Neural crest cell (in vitro differentiated cells): ENCODE measurements at places on chromosomes 4 and X. TPM values are rescaled to one million over a fixed set of nuclear protein-coding genes. Genes with fewer than 3 reads are reported as not detected.

DNA sequence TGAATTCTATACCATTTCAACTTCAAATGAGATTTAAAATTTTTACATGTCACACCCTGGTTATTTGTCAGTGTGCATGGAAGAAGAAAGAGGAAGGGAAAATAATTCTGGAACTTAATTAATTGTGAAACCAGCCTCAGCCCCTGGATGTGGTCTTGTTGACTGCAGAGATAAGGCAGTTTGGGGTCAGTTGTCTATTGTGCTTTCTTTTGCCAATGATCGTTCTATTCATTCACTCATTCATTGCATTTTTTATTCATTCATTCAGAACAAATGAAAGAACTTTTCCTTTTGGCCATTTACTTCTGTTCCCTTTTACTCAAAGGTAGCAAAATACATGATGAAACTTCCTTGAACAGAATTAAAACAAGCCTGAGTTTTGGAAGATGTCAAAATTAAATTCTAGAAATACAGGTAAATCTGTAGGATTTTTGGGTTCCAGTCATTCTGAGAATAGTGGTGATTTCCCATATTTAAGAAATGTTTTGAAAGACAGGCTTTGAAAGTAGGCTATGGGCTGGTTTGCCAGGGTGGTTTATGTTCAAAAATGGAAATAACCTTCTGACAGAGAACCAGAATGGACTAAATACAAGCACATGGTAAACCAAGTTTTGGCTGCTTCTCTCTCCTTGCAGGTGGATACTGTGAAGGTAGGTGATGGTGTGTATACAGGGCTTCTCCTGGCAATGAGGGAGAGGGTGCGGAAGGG lies 35.7 kb downstream of the PARM1 start:
- H3K36me3 ChIP-seq, result no peaks in the 10 kb centered on the region
- no peaks in the 10 kb centered on the region for H3K27me3 ChIP-seq
- no peaks in the 10 kb centered on the region for H3K4me1 ChIP-seq

DNA sequence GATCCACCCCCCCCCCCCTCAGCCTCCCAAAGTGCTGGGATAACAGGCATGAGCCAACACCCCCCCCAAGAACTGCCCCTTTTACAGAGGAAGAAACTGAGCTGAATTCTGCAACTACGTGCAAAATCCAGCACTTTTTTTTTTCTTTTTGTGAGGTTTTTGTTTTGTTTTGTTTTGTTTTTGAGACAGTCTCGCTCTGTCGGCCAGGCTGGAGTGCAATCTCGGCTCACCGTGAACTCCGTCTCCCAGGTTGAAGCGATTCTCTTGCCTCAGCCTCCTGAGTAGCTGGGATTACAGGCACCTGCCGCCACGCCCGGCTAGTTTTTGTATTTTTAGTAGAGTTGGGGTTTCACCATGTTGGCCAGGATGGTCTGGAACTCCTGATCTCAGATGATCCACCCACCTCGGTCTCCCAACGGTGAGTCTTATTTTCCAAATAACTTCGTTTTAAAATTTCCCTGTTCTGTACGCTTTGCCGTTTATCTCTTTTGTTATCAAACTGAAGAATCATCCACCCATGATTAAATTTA lies 4.9 kb downstream of the CRLF2 start:
- peaks cover 10% of the 10 kb centered on the region for H3K27me3 ChIP-seq
- no peak overlapping the region for H3K4me3 ChIP-seq
- peaks cover 21% of the 10 kb centered on the region for H3K4me1 ChIP-seq
- H3K36me3 ChIP-seq, result no peaks in the 10 kb centered on the region
- DNase-seq, result no peak

DNA sequence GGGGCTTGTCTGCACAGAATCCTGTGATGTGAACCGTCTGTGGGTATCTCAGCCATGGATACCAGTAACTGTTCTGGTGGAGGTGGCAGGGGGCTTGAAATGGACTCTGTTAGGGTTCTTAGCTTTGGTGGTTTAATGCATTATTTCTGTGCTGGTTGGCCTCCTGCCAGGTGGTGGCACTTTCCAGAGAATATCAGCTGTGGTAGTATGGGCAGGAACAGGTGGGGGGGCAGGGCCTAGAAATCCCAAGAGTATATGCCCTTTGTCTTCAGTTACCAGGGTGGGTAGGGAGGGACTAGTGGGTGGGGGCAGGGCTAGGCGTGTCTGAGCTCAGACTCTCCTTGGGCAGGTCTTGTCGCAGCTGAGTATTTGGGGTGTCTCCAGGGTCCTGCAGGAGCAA lies 106.7 kb downstream of the KIT start:
- DNase-seq, result no peak
- H3K4me1 ChIP-seq, result no peaks in the 10 kb centered on the region
- no peaks in the 10 kb centered on the region for H3K27me3 ChIP-seq
- H3K4me3 ChIP-seq, result no peak overlapping the region
- H3K36me3 ChIP-seq, result peaks cover 3% of the 10 kb centered on the region

- H3K4me3 ChIP-seq, result no peak overlapping the region
Observed at GRCh38 chrX:10102046-10102704, 54.6 kb upstream of the CLCN4 start.

DNA sequence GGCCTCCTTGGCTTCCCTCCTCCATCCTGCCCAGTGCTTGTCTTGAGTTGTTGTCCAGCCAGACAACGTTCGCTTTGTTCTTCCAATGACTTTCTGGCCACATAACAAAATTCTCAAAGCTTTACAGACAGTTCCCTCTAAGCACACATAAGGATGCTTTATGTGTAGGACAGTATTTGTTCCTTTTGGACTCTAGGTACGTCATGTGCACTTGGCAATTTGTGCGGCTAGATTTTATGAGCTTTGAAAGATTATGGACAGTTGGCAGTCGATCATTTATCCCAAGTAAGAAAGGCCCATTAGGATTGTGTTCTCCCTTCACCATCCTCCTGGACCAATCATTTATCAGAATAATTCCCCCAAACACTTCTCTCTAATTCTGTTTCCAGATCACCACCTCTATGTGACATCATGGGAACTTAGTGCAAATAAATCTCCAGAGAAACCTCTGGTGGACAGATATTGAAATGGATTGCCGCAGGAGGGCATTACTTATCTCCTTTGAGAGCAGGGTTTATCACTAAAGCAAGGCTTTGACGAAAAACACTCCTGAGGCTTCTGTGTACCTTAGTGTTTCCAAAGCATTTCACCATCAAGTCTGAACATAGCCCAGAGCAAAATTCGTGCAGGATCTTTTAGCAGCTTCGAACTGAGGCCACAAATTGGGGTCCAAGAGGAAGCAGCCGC lies 77.4 kb upstream of the BMPR1B start:
- H3K4me3 ChIP-seq, result no peak overlapping the region
- H3K27me3 ChIP-seq, result no peaks in the 10 kb centered on the region
- H3K36me3 ChIP-seq, result no peaks in the 10 kb centered on the region
- H3K27ac ChIP-seq, result no peak overlapping the region
- peaks cover 21% of the 10 kb centered on the region for H3K4me1 ChIP-seq

DNA sequence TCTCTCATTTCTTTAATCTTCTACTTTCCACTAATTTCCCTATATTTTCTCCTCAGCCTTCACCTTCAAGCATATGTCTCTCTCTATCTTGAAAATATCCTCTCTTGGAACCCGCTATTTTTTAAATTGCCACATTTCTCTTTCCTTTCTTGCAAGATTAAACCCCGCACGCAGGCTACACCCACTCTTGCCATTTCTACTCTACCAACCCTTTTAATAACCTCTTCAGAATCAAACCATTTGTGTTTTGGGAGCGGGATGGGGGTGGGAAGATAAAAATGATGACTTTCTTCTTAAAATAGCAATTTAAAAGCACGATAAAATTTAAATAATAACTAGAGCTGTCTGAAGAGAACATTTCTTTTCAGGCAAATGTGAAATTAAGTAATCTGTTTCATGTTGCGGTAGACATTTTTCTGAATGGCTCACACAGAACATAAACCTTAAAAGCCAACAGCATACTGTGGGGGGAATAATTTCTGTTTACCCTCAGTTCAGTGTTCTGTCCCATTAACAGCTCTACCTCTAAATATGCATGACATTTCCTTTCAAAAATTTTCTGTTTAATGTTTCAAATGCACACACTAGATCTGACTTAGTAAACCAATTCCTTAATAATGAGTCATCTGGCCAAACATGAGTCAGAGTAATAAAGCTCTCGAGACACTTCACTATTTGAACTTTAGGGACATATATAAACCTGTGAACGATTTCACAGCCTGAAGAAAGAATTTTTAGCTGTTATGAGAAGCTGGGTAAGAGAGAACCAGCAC lies 20.5 kb downstream of the ARSJ start:
- no peaks in the 10 kb centered on the region for H3K36me3 ChIP-seq
- DNase-seq, result no peak
- H3K4me1 ChIP-seq, result no peaks in the 10 kb centered on the region
- H3K27ac ChIP-seq, result no peak overlapping the region

GRCh38 chr4:114116861-114117260 lies 137.4 kb upstream of the ARSJ start:
- no peak for DNase-seq
- no peak overlapping the region for H3K4me3 ChIP-seq
- no peak overlapping the region for H3K27ac ChIP-seq
- no peaks in the 10 kb centered on the region for H3K4me1 ChIP-seq
- no peaks in the 10 kb centered on the region for H3K36me3 ChIP-seq

HPGD gene
- not detected in 2 replicates for total RNA-seq

C4orf51 gene
- total RNA-seq, result not detected in 2 replicates

CT45A9 gene
- total RNA-seq, result not detected in 2 replicates

FRG1 gene
- total RNA-seq, result 41.5 and 45.2 TPM in 2 replicates

NKAP gene
- 8.6 and 9.6 TPM in 2 replicates for total RNA-seq

OTUD6A gene
- not detected in 2 replicates for total RNA-seq

F8 gene
- 2.1 and 2.3 TPM in 2 replicates for total RNA-seq

YIPF6 gene
- total RNA-seq, result 35.1 and 37.4 TPM in 2 replicates

RAP1GDS1 gene
- total RNA-seq, result 46.0 and 46.3 TPM in 2 replicates

MAGEC2 gene
- not detected in 2 replicates for total RNA-seq

BTK gene
- 0.64 TPM in 1 of 2 replicates, not detected in the other for total RNA-seq

CT45A5 gene
- not detected in 2 replicates for total RNA-seq
